SK-N-SH (cell line): ENCODE measurements at places on chromosomes 1 and 21. TPM values are rescaled to one million over a fixed set of nuclear protein-coding genes. Genes with fewer than 3 reads are reported as not detected.

GRCh38 chr1:4318720-4319119 is 335.7 kb upstream of the AJAP1 start:
- DNase-seq = no peak

DNA sequence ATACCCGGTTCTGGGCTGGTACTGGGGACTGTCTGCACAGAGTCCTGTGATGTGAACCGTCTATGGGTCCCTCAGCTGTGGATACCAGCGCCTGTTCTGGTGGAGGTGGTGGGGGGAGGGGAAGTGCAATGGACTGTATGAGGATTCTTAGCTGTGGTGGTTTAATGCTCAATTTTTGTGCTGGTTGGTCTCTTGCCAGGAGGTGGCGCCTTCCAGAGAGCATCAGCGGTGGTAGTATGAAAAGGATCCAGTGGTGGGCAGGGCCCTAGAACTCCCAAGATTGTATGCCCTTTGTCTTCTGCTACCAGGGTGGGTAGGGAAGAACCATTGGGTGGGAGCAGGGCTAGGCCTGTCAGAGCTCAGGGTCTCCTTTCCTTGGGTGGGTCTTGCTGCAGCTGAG is 89.4 kb upstream of the B3GALT2 start:
- no peak for DNase-seq

- no peak for DNase-seq
Measured at GRCh38 chr1:151681923-151682322, 34.7 kb downstream of the CELF3 start.

Gene KCNA3
- 0.02 TPM in 1 of 2 replicates, not detected in the other for polyA plus RNA-seq

Gene C1orf167
- 0.10 TPM in 1 of 2 replicates, not detected in the other for polyA plus RNA-seq

Gene COL8A2
- polyA plus RNA-seq = 2.6 and 3.1 TPM in 2 replicates

DNA sequence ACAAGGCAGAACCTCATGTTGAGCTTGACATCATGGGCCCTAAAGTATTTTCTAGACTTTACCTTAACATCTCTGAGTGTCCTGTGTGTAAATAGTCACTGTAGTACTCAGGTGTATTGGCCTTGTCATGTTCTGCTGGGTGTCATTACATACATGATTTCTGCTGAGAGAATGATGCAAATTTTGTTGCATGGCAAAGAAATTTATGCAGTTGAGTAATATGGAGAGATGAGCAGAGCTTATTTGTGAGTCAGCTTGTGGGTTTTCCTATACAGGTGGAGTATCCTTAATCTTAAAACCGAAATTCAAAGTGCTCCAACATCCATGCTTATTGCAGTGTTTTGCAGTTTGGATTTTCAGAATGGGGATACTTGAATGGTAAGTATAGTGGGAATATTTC is 36.6 kb downstream of the RGL1 start:
- DNase-seq = no peak
